Ammon's horn (tissue), 1 donor: ENCODE measurements at places on chromosomes 2 and 18.

DNA sequence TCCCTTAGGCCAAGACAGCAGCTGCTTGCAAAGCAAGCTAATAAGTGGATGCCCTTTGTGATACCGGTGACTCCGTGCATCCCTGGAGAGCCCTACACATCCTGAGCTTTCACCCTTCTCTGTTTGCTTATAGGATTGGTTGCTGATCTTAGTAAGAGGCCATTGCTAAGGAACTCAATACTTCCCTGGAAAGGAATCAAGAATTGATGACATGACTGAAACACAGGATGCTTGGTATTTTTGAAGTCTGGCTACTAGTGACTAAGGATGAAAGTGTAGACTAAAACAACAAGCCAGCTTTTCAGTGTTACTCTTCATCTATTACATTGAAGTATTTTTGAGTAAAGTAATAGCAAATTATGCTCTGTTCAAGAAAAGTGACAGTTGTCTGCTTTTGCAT lies 123.0 kb upstream of the SERPINE2 start:
- DNase-seq, result no peak

- DNase-seq, result no peak
Measured at GRCh38 chr18:22594155-22594690, 176.5 kb upstream of the CTAGE1 start.

DNA sequence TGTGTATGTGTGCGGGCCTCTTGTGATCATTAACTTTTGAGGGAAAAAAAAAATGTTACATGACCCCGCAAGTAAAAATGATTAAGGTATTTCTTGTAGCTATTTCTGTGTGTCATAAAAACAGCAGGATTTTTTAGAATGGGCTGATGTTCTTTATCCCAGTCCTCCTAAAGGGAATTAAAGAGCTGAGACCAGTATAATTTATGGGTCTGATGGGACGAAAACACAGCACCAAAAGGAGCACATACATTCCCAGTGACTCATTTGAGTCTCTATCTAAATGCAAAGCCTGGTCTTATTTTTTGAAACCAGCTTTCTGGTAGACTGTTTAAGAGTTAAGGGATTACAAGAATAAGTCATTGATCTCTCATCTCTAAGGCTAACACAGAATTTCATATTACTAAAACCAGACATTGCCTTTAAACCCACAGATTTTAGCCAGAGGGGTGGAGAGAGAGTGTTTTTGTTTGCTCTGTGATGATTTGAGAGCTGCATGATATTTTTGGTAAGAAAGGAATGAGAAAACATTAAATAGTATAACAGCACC lies 342.3 kb upstream of the EPHA4 start:
- no peak for DNase-seq

DNA sequence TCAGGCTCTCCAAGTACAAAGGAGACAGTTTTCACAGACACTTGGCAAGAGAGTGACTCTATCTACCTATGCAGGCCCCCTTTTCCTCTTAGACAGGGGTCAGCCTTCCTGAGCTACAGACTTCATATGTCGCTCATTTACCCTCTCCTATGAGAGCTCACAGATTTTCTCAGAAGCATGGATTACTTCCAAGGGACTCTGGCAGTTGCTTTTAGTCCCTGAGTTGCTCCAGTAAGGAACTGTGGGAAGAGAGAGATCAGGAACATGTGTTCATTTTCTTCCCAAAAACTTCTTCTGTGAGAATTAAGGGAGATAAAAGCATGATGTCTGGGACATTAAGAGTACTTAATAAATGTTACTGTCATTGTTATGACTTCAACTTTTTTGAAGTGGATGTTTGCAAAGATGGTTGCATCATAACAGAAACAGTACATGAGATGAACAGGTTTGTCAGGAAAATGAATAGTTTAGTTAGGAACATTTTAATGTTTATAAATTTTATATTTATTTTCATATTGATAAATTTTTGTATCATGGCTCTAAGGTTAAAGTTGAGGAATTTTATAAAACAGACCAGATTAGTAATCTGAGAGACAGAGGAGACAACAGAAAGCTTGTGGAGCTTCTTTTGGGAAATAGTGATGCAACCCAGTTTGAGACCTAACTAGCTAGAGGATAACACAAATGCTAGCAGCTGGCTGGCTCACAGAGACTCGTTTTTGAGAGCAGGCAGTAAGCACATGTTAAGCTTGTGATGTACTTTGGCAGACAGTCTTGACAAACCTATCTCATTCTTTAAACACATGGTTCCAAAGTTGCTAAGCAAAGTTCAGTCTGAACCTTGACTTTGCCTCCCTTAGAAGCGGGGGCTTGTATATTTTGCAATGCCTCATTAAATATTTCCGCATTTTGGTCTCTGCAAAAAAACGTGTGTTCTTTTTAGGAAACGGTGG lies 21.7 kb upstream of the UGP2 start:
- peak; percentile 38 for DNase-seq

DNA sequence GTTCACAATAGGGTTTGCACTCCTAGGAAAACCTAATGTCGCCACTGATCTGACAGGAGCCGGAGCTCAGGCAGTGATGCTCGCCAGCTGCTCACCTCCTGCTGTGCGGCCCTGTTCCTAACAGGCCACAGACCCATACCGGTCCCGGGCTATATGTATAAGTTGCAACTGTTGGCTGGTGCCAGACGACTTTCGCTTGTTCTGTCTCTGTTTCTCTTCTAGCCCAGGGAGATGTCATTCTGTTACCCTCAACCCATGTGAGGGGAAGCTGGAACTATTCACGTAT lies 170.3 kb downstream of the BCL2 start:
- no peak for DNase-seq

- no peak for DNase-seq
Measured at GRCh38 chr2:85878719-85879370, 9.9 kb downstream of the ST3GAL5 start.

GRCh38 chr2:102698369-102699111 lies 63.3 kb upstream of the TMEM182 start:
- DNase-seq, result no peak

- no peak for DNase-seq
Measured at GRCh38 chr18:3715231-3716080, 265.5 kb downstream of the TGIF1 start.

DNA sequence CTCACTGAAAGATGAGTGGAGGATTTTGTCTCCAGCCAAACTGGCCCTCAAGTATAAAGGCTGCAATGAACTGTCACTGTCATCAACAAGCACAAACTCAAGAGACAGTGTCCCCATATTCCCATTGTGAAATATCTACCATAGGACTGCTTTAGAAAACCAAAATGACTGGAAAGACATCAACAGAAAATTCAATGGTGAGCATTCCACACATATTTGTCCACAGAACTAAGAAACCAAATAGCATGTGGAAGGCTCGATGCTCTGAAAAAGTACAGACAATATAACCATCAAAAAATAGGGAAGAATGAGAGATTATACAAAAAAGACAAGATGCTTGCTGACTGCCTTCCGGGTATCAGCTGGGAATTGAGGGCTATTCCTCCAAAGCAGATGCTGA lies 37.6 kb downstream of the TGFBRAP1 start:
- no peak for DNase-seq

DNA sequence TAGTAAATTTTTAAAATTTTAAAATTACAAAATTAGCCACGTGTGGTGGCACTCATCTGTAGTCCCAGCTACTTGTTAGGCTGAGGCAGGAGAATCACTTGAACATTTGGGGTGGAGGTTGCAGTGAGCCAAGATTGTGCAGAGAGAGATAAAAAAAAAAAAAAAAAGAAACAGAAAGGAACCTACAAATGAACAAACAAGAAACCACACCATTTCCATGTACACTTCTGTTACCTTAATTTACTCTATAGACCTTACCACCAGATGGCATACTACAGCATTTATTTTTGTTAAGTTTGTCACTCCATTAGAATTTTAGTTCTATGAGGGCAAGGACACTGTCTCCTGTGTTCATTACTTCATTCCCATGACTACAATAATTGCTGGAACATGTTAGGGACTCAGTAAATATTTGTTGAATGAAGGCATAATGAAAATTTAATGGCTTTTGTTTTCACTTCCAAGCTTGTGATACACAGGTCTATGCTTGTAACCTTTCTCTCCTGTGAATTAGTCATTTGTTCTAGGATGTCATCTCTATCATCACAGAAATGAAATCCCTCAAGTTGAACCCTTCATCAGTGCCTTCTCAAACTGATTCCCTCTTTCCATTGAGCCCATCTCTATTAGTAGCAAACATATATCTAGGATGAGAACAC lies 76.0 kb downstream of the ARHGAP15 start:
- no peak for DNase-seq

GRCh38 chr2:7598402-7598801 lies 681.2 kb downstream of the RNF144A start:
- DNase-seq, result no peak

DNA sequence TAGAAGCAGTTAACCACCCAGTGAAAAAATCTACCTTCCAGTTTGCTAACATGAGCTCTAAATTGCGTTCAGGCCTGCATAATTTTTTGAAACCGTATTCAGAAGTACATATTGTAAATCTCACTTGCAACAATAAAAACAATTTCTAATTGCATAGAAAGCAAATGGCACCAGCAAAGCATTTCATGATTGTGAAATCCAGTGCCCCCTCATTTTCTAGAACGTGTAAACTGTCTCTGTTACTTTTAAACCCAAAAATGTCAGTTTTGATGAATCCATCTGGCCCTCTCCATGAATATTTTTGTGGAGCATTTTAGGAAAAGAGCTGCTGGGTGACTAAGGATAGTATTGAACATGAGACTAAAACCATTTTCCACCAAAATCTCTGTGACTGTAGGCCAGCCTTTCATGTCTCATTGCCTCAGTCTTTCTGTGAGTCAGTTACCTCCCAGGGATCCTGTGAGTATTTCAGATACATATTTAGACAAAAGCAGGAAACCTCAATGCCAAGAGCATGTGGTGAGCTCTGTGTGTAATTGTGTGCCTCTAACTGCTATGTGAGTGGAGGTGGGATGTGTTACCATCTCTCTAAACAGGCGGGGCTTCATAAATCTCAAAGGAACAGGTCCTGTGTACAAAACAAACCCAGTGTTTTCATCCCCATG lies 477.8 kb upstream of the DCC start:
- DNase-seq, result peak; percentile 71

DNA sequence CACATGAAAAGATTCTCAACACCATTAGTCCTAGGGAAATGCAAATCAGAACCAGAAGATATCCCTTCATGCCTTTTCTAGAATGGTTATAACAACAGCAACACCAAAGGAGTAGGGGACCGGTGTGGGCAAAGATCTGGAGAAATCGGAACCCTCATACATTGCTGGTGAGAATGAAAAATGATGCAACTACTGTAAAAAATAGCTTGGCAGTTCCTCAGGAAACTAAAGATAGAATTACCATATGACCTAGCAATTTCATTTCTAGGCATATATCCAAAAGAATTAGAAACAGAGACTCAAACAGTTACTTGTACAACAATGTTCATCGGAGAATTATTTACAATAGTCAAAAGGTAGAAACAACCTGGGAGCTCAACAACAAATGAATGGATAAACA lies 29.2 kb upstream of the CDH7 start:
- no peak for DNase-seq

- peak; percentile 16 for DNase-seq
Measured at GRCh38 chr2:219104107-219105035, 43.6 kb upstream of the IHH start.

GRCh38 chr2:102048465-102048864 lies 56.7 kb downstream of the IL1R2 start:
- no peak for DNase-seq

GRCh38 chr2:127067620-127068350 lies 39.2 kb downstream of the BIN1 start:
- peak; percentile 83 for DNase-seq

DNA sequence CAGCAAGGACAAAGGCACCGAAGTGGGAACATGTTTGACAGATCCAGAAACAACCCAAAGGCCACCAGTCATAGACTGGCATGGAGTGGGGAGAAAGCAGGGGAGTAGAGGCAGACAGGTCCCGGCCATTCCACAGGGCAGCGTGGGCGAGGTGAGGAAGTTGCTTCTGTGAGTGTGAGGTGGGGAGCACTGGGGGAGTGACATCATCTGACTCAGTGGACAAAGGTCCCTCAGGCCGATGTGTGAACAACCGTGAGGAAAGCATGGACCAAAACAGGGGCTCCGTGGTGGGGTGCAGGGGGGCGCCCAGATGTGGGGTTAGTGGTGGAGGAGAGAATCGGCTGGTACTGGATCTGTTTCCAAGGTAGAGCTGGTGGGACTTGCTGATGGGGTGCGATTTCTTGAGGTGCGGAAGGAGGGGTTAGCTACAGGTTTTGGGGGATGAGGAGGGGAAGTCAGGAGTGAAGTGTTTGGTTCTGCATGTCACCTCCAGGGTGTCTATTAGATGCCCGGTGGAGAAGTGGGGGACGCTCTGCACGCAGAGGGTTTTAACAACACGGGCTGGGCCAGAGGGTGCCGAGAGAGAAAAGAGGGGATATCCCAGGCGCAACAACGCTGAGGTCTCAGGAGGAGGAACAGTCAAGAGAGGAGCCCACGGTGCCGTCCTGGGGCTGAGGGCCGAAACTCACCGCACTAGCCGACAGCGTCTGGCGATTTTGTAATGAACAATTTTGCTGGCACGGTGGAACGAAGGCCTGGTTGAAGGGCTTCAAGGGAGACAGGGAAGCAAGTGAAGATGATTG lies 2.5 kb upstream of the SFT2D3 start:
- DNase-seq, result no peak

- DNase-seq, result peak; percentile 15
Measured at GRCh38 chr2:62505109-62505749, 766 bp downstream of the TMEM17 start.

GRCh38 chr18:50044402-50044801 lies 150.5 kb downstream of the MYO5B start:
- no peak for DNase-seq

DNA sequence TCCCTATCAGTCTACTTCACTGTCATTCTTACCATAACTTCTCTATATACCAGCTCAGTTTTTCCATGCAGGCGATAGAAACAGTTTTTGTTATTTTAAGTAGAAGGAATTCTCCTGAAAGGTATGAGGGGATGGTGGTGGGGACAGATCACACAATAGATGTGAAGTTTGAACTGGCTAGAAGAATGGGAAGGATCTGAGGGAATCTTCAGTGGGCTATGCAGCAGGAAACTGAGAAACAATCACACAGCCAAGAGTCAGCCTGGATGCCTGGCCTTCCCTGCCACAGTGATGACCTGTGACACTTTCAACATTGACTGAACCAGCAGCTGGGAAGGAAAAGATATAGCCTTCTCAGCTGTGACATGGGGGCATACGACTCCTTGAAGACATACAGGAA lies 329.1 kb upstream of the GULP1 start:
- no peak for DNase-seq

DNA sequence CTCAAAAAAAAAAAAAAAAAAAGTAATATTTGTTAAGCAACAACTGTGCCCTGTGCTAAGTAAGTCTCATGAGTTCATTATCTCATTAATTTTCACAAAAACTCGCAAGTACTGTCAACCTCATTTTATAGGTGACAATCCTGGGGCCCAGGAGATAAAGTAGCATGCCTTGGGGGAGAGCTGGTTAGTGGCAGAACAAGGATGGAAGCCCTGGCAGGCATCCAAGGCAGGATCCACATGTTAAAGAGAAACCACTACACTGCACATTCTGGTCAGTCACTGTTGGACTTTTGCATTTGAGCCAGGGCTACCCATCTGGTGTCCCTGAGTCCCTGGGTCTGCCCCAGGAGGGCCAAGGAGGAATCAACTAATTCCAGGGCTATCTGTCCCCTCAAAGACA lies 54.6 kb downstream of the ZFP36L2 start:
- DNase-seq, result peak; percentile 60
